RWPE1 (cell line): ENCODE measurements at places on chromosomes 2 and 18.

GRCh38 chr2:36425608-36426355 lies 70.2 kb downstream of the CRIM1 start:
- no peak for DNase-seq

DNA sequence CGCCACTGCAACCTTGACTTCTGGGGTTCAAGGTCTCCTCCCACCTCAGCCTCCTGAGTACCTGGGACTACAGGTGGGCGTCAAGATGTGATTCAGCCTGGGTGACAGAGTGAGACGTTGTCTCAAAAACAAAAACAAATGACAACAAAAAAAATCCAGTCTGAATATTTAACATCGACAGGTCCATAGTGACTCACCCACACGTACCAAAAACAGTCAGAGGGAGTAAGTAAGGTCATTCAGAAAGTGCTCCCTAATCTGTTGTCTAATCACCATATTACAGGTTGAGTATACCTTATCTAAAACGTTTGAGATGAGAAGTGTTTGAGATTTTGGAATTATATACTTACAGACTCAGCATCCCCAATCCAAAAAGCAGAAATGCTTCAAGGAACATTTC lies 24.4 kb downstream of the SAP130 start:
- no peak for DNase-seq

- DNase-seq: no peak
These were observed 640.2 kb upstream of the SLC39A10 start for GRCh38 chr2:195016841-195017240.

- DNase-seq: no peak
These were observed 250.2 kb upstream of the RAB12 start for GRCh38 chr18:8359076-8359475.

GRCh38 chr2:83782122-83782521 lies 677.0 kb downstream of the SUCLG1 start:
- no peak for DNase-seq

GRCh38 chr2:167331636-167332232 lies 443.5 kb downstream of the XIRP2 start:
- DNase-seq: no peak

GRCh38 chr2:32124660-32125059 lies 41.0 kb upstream of the SLC30A6 start:
- DNase-seq: no peak

DNA sequence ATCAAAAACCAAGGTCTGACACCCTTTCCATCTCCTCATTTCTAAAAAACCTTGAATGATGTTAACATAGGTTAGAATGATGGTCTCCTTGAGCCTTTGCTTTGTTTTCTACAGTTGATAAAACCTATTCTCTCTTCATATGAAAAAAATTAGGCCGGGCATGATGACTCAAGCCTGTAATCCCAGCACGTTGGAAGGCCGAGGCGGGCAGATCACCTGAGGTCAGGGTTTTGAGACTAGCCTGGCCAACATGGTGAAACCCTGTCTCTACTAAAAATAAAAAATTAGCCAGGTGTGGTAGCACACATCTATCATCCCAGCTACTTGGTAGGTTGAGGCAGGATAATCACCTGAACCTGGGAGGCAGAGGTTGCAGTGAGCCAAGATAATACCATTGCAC lies 49.4 kb downstream of the CCDC88A start:
- DNase-seq: no peak

GRCh38 chr2:9797681-9798556 lies 45.4 kb upstream of the TAF1B start:
- peak; percentile 33 for DNase-seq

GRCh38 chr2:112812318-112813267 lies 24.0 kb downstream of the IL1B start:
- peak; percentile 69 for DNase-seq

DNA sequence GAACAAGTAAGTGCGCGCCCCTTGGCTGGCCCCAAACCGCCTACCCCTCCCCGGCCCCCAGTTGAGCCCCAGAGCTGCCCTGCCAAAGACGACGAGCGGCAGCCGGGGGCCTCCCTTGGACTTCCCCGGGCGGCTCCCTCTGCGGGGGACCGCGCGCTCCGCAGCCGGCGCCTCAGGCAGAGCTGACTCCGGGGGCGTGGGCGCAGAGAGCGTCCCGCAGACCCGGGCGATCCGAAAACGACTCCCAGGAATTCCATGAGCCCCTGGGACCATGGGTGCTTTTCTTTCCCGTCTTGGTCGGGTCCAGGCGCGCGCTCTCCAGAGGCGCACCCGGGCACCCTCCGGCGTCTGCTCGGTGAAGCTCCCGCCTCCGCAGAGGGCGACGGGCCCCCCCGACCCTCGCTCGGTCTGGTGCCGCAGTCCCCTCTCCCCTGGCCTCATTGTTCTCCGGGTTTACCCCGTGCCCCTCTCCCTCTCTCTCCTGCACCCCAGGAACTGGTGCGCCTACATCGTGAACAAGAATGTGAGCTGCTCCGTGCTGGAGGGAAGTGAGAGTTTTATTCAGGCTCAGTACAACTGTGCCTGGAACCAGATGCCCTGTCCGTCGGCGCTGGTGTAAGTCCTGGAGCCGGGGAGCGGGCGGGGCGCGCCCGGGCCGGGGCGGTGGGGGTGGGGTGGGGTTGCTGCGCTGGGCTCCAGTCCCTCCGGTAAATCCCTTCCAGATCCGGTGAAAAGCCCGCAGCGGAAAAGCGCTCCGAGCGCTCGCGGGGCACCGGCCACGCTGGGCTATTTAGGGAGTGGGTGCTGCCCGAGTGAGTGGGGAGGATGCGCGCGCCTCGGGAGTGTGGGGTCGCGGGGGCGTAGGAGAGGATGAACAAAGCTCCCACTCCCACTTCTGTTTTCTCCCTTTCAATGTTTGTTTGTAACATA lies 776 bp downstream of the EMILIN2 start:
- DNase-seq: no peak

GRCh38 chr18:3675446-3675845 lies 225.5 kb downstream of the TGIF1 start:
- DNase-seq: peak; percentile 61

DNA sequence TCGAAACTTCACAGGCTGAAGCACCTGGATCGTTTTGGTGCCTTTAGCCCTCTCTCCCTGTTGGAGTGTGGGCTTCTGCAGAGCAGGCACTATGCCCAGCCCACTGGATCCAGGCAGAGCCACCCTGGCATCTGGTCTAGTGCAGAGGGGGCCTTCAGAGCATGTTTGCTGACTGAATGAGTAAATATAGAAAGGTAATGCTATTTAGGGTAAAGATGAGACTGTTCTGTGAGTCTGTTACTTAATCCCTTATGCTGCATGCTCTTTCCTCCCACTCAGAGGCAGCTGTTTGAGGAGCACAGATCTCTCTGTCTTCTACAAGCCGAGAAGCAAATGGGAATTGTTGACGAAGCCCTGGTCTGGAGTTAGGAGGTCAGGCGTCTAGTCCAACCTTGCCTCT lies 130.2 kb downstream of the RGPD3 start:
- no peak for DNase-seq

GRCh38 chr2:138469411-138469810 lies 32.2 kb upstream of the SPOPL start:
- DNase-seq: no peak

GRCh38 chr2:61762292-61762691 lies 91.6 kb downstream of the FAM161A start:
- no peak for DNase-seq

DNA sequence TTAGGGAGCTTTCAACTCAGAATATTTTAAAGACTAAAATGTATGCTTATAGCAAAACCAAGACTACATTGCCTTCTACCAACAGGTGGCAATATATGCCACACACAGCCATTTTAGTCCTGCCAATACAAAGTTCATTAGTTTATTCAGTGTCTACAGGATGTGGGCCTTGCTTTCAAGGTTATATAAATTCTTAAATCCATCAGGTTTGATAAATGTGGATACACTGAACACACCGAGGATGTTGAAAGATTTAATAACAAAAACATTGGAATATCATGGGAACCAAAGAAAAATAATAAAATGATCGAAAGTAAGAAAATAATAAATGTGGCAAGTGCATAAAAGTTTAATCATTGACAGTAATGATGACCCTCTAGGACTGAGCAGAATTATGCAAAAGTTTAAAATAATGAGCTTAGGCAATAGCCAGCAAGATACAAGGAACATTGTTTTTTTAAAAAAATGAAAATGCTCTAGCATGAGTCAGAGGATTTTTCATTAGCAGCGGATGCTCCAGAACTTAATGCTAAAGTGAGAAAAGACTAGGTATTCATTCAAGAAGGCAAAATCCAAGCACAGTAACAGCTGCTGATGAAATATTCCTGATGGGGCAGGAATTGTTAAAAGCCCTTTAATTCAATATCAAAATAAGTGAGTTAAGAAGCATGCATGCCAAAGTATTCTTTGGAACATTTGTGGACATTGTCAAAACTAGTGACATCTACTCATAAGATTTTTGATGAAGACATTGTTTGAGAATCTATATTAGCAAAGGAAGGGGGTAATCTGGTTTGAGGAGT lies 14.2 kb downstream of the SCN9A start:
- DNase-seq: peak; percentile 10

DNA sequence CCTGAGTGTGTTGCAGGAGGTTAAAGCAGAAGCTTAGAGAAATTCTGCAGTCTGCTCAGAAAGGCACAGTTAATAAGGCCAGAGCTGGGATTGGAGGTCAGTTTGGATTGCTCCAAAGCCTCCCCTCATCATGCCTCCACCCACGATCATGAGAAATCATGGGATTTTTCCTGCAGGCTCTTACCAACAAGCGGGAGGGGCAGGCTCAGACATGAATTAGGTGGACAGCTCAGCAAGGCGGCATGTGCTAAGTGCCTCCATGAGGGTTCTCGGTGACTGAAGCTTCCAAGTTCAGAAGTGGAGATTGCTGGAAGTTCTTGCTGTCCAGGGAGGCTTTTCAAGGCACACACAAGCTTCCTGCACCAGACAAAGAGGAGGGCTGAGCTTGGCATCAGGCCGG lies 163.8 kb downstream of the SETBP1 start:
- DNase-seq: no peak

- DNase-seq: no peak
These were observed 16.9 kb downstream of the HS1BP3 start for GRCh38 chr2:20633794-20634506.

DNA sequence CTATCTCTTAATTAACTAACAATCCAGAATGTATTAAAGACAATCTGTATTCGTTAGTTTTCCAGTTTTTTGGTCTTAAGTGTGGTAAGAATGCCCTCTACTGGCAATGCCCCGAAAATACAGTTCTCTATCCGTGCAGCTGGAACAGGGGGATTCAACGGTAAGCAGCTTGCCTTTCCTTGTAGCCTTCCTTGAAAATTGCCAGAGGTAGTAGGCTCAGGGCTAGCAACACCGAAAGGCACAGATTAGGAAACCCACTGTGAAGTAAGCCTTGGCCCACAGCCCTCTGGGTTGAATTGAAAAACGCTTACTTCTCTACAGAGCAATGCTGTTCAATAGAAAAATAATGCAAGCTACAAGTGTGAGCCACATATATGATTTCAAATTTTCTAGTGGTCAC lies 17.1 kb upstream of the VPS4B start:
- peak; percentile 50 for DNase-seq

- no peak for DNase-seq
These were observed 83.0 kb upstream of the RAB6C start for GRCh38 chr2:129896226-129897100.

GRCh38 chr2:19478409-19478808 lies 120.0 kb upstream of the OSR1 start:
- DNase-seq: no peak

DNA sequence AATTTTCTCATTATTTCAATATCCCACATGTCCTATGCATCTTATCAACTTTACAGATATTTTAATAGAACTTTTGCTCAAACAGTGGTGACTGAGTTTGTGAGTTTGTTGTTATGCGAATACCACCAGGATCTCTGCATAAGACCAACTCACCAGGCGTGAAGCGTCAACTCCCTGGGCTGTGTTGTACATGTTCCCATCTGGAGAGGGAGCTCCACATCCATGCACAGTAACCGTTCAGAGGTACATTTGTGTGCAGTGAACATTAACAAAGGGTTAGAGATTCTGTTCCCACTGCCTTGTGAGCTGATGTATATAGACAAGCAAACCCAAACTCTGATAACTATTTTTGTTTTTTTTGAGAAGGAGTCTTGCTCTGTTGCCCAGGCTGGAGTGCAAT lies 188.7 kb downstream of the MYT1L start:
- no peak for DNase-seq

DNA sequence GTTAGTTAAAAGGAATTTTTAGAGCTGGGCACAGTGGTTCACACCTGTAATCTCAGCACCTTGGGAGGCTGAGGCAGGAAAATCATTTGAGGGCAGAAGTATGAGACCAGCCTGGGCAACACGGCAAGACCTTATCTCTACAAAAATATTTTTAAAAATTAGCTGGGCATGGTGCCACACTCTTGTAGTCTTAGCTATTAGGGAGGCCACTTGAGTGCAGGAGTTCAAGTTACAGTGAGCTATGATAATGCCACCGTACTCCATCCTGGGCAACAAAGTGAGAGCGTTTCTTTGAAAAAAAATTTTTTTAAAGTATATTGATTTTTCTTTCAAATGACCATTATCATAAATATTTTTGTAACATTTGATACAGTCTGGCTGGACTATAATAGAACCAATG lies 93.6 kb upstream of the FAM117B start:
- DNase-seq: no peak

- no peak for DNase-seq
These were observed 11.1 kb downstream of the CFAP36 start for GRCh38 chr2:55530539-55531081.

GRCh38 chr2:111094691-111095090 lies 26.0 kb upstream of the BCL2L11 start:
- no peak for DNase-seq

- no peak for DNase-seq
These were observed 80.9 kb downstream of the CABYR start for GRCh38 chr18:24219561-24220317.

DNA sequence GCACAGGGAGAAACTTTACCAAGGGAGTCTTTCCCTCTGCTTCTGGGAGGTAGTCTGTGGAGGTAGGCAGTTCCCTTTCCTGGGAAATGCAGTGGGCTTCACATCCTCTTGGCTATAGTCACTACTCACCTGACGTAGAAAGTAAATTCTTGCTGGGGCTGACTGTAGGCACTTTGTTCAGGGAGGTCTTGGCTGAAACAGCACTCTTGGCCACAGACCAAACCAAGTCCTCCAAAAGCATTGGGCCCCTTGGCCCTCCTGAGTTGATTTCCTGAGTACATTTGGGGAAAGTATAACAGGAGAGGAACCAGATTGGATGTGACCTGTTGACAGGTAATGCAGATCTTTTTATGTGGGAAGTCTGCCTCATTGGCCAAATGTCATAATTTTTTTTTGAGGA lies 108.9 kb downstream of the MGAT5 start:
- DNase-seq: no peak

DNA sequence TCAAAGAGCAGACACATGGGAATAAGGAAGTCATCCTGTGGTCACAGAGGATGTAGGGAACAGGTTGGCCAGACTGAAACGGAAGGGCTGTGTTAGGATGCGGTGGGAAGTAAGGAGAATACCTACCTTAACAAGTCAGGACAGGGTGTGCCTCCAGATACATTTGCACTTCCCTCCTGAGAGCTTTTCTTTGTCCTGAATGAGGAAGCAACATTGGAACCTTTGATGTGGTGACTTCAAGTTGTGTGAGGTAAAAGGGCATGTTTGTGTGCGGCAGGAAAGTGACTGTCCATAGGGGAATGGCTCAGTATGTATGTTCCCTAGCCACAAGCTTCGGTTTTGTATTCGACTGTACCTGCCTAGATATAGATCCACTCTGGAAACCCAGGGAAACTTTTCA lies 24.9 kb upstream of the LRRTM1 start:
- DNase-seq: no peak
